NCI-H1417 treated with DMSO at 0.1 percent for 48 hours (cell line): ENCODE measurements at places on chromosomes 2 and 18.

GRCh38 chr2:102045697-102046096, 53.9 kb downstream of the IL1R2 start:
- no peak for DNase-seq

DNA sequence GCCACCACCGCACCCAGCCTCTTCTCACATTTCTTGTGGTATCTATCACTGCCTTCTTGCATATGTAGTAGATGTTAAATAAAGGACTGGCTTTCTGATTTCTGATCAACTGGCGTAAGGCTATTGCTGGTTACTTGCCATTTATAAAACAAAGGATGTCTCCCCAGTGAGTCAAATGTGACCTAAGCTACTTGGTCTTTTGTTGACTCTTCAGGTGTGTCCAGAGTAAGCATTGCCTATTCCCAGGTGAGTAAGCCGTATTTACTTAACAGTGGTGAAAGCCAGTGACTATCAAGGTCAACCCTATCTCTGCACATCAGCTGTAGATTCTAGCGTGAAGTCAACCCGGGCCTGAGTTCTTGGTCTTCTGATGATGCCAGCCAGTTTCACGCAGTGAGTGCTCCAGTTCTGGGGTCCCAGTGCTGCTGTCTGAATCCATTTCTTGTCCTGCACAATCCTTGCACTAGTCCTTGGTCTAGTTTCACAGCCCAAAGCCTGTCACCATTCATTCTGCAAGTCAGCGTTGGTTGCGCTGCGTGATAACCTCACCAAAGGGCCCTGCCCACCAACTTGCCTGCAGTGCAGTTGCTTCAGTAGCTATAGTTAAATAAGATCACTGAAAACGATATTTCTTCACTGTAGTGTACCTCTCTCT, 120.2 kb downstream of the GBX2 start:
- no peak for DNase-seq

DNA sequence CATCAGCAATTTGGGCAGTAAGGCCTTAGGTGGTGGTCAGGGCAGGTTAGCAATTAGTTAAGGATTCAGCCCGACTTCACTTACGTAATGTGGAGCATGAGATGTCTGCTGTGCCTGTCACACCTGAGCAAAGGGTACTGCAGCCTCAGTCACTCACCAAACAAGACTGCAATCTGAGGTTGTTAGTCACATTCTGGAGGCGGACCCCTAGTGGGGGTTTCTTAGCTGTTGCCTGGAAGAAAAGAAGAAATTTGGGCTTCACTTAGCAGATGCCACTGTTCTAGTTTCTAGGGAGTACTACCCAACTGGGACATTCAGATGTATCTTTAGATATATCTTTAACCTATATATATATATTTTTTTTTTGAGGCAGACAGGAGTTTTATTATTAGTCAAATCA, 529.9 kb downstream of the SLC4A3 start:
- DNase-seq: no peak

DNA sequence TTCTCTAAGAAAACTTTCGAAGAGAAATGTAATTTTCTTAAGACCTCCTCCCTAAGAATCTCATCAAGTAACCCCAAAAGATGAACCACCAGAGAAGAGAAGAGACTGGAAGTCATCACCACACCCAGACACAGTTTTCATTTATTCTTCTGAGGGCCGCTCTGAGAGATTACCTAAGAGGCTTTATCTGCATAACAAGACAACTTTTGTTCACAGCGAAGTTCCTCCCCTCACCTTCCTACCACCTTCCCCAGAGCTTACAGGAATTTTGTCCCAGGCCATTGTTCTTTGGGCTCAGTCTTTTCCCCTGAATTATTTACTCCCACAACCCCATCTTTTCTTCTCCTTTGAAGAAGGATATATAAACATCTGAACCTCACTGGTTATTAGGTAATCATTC, 92.8 kb downstream of the AKAIN1 start:
- no peak for DNase-seq

GRCh38 chr18:56952026-56952425, 194.9 kb upstream of the BOD1L2 start:
- peak; percentile 33 for DNase-seq
